ENCODE measurements at places on chromosomes 4 and X.

DNA sequence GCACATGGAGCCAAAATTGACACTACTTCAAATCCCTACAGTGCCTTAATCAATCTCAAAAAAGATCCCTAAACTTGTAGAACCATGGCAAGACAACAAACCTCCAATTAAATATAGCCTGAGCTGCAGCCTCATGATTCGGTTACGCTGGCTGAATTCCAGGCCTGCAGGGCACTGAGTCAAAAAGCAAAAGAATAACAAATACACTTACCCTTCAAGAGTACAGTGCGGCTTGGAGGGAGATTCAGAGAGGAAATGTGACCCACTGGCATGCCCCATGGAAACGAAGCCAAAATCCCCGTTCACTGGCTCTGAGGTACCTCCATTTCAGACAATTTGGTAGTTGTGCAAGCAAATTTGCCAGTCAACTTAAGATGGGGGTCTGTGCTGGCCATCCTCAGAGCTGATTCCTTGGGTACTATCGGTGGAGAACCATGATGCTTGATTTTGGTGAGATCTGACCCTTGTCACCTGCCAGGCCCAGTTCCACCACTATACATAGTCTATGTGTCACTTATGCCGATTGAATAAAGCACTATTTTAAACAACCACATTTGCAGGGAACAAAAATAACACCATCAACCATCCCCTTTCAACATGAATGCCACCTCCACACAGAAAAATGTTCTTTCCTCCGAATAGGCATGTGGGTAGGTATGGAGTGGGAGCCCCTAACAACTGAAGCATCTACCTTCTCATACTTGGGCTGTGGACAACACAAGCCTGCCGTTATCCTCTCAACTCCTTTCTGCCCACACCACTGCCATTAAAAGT lies 2.1 kb downstream of the C4orf54 start:
- DNase-seq, result no peak

DNA sequence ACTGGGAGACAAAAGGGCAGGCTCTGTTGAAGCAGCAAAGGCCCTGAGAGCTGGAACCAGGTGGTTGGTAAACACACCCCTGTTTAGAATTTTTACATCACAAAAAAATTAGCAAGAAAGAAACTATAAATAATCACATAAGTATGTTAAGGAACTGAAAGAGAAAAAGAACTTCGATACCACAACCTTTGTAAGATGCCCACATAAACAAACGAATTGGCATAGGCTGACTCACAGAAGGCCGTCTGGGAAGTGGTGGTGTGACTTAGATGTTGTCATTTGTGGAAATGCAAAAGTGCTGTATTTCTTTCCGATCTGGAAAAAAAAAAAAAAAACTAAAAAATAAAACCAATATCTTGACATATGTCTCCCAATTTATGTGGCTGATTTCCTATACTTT lies 235.1 kb downstream of the USP46 start:
- no peak for DNase-seq

- no peak for DNase-seq
Observed at GRCh38 chrX:150967786-150968185, 15.3 kb upstream of the HMGB3 start.

GRCh38 chrX:136028383-136028984 lies 43.2 kb downstream of the SLC9A6 start:
- DNase-seq, result peak; percentile 43

GRCh38 chrX:83759872-83760271 lies 101.1 kb upstream of the CYLC1 start:
- no peak for DNase-seq

GRCh38 chr4:121212806-121213205 lies 48.7 kb upstream of the TNIP3 start:
- no peak for DNase-seq

DNA sequence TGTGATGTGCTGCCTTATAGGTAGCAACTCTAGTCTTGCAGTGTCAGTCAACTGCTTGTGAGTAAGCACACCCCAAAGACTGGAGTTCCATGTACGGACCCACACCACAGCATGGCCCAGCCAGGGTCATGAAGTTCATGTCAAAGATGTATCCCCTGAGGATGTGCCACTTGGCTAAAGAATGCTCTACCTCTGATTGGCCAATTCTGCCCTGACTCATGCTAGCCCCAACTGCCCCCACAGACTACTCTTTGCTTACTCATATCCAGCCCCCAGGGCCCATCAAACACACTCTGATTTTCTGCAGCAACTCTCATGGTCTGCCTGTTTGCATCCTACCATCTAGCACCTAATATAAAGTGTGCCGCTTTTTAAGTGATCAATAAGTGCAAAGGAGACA lies 62.5 kb downstream of the CHRDL1 start:
- no peak for DNase-seq

- peak; percentile 76 for DNase-seq
Observed at GRCh38 chr4:2787230-2788100, 5.4 kb upstream of the SH3BP2 start.

GRCh38 chrX:109902665-109903064 lies 100.2 kb upstream of the TMEM164 start:
- DNase-seq, result no peak

DNA sequence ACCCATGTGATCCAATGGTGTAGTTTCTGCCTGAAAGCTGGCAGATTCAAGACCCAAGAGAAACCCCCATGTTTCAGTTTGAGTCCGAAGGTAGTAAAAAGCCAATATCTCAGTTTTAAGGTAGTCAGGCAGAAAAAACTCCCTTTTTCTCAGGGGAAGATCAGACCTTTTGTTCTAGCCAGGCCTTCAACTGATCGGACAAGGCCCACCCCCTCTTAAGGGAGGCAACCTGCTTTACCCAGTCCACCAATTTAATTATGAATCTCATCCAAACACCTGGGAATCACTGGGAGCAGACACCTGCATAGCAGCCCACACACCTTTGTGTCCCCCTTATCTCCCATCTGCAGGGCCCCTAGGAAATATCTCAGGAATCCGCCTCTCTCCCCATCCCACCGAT lies 322.0 kb downstream of the STK32B start:
- no peak for DNase-seq

Measured in inflammatory macrophage treated with lipopolysaccharide for 4 hours (primary cell).